ENCODE measurements at places on chromosomes 3 and 15. TPM values are rescaled to one million over a fixed set of nuclear protein-coding genes. Genes with fewer than 3 reads are reported as not detected.

Gene INTS14
- 55.2 TPM for total RNA-seq

Gene ADAMTSL3
- total RNA-seq = 4.5 TPM

Gene VGLL4
- 87.2 TPM for total RNA-seq

Gene ATP10A
- total RNA-seq = 5.6 TPM

Gene CHRM5
- total RNA-seq = 0.11 TPM

- no peaks in the 10 kb centered on the region for H3K27me3 ChIP-seq
- DNase-seq = no peak
- no peak overlapping the region for H3K27ac ChIP-seq
- no peaks in the 10 kb centered on the region for H3K4me1 ChIP-seq
- H3K4me3 ChIP-seq = no peak overlapping the region
Observed at GRCh38 chr15:74423431-74424257, 10.1 kb downstream of the SEMA7A start.

- peaks cover 8% of the 10 kb centered on the region for H3K36me3 ChIP-seq
- no peak overlapping the region for H3K4me3 ChIP-seq
- no peaks in the 10 kb centered on the region for H3K27me3 ChIP-seq
- no peak overlapping the region for H3K27ac ChIP-seq
- H3K4me1 ChIP-seq = no peaks in the 10 kb centered on the region
- DNase-seq = no peak
Observed at GRCh38 chr3:12896063-12896985, 55.0 kb upstream of the RPL32 start.

DNA sequence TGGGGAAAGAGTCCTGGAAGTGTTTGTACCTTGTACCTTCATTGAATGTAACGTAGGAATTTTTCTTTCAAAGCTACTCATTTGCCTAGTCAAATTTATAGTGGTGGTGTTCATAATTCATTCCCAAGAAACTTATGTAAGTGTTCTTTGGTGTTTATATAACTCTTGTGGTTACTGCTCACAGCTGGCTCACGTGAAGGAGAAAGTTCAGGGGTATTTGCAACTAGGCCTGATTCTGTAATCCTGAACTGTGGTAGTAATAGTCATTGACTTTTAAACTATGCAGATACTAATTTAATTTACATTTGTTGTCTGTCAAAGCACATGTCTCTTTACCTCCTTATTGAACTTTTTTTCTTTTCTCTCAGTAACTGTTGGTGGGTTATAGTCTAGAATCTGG is 50.5 kb upstream of the TEX264 start:
- peak overlapping the region; percentile 52 for H3K27ac ChIP-seq
- H3K4me1 ChIP-seq = peaks cover 4% of the 10 kb centered on the region
- no peak overlapping the region for H3K4me3 ChIP-seq
- no peaks in the 10 kb centered on the region for H3K27me3 ChIP-seq
- no peaks in the 10 kb centered on the region for H3K36me3 ChIP-seq

DNA sequence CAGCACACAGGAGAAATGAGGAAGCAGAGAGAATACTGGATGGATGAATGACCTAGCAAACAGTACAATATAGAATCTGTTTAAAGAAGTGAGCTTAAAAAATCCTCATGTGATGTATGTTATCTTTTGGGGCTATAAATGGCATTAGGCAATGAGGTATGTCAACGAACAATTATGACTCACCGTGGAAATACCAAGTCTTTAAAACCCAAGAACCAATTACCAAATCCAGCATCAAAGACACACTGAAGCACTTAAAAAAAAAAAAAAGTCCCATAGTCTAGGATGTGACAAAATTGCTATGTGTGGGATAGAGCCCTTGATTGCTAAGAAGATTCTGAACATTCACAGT is 36.3 kb upstream of the HERC1 start:
- no peaks in the 10 kb centered on the region for H3K27me3 ChIP-seq
- no peaks in the 10 kb centered on the region for H3K4me1 ChIP-seq
- H3K36me3 ChIP-seq = no peaks in the 10 kb centered on the region
- H3K4me3 ChIP-seq = no peak overlapping the region
- H3K27ac ChIP-seq = no peak overlapping the region

DNA sequence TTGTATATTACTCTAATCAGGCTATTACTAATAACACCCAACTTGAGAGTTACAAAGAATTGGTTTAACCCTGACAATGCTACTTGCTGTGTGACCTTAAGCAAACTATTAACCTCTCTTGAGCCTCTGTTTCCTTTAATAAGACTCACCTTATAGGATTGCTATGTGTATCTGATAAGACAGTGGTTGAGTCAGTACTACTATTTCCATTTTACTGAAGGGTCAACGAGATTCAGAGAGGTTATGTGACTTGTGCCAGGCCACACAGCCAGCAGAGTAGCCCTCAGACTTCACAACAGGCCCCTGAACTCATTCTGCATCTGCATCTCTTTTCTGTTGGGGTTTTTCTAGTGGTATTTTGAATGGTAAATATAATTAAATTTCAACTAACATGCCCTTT is 420.1 kb downstream of the MAGI1 start:
- no peak for DNase-seq
- no peaks in the 10 kb centered on the region for H3K36me3 ChIP-seq
- H3K4me1 ChIP-seq = no peaks in the 10 kb centered on the region

Measured in prostate gland (tissue), 2 donors.